Activated CD8-positive, alpha-beta memory T cell treated with anti-CD3 and anti-CD28 coated beads for 4 hours (primary cell): ENCODE measurements at places on chromosomes 4 and X.

- no peak for DNase-seq
Measured at GRCh38 chr4:33625748-33626147, 2618.6 kb downstream of the ARAP2 start.

DNA sequence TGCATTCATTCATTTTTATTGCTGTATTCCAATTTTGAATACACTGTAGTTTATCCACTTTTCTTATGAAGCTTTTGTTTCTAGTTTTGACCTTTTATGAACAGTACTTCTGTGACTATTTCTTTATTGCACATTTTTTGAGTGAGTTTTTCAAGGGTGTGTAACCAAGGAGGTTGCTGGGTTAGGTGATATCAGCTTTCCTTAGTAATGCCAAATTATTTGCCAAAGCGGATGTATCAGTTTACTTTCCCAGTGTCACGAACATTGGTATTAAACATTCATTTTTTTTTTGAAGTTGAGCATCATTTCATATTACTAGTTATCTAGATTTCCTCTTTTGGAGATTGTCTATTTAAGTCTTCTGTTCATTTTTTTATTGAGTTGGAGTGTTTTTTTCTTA is 32.9 kb downstream of the STIM2 start:
- DNase-seq = no peak

- no peak for DNase-seq
Measured at GRCh38 chrX:42143866-42144592, 220.7 kb upstream of the CASK start.

DNA sequence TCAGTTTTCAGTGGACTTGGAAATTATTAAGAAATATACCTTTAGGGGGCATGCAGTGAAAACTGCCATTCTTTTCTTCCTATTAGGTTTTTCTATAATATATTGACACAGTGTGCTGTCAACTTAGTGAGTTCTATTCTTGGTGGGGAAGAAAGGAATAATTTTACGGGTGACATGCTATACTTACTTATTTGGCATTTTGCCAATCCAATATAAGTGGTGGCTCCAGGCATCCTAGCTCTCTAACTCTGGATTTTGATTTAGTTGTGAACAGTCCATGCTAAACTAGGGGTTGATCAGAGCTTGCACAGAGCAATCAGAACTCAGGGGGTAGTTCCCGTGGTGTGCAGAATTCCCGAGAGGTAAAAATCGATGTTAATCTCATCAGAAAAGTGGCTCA is 277.7 kb upstream of the FTHL17 start:
- no peak for DNase-seq
